ENCODE measurements at places on chromosomes 6 and 20.

- no peak for DNase-seq
Observed at GRCh38 chr20:7355051-7355450, 585.2 kb downstream of the HAO1 start.

GRCh38 chr6:43454696-43455530, 435 bp downstream of the DLK2 start:
- DNase-seq = peak; percentile 86

DNA sequence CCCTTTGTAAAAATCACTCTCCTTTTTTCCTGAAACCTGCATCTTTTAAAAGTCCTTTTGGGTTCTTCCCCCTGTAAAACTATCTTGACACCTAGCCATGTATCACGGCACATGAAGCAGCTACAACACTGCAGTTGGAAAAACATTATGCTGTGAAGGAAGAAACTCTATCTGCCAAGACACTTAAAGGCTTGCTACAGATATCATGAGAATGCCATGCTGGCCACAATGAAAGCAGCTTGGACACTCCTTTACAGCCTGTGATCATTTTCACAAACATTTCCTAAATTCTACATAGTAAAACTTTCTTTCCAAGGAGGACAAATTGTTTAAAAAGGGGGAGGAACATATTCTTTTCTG, 31.8 kb downstream of the CNKSR3 start:
- peak; percentile 56 for DNase-seq

GRCh38 chr20:19015351-19016139, 196.9 kb upstream of the SLC24A3 start:
- peak; percentile 77 for DNase-seq

- DNase-seq = no peak
Observed at GRCh38 chr20:48141660-48142515, 356.6 kb upstream of the SULF2 start.

DNA sequence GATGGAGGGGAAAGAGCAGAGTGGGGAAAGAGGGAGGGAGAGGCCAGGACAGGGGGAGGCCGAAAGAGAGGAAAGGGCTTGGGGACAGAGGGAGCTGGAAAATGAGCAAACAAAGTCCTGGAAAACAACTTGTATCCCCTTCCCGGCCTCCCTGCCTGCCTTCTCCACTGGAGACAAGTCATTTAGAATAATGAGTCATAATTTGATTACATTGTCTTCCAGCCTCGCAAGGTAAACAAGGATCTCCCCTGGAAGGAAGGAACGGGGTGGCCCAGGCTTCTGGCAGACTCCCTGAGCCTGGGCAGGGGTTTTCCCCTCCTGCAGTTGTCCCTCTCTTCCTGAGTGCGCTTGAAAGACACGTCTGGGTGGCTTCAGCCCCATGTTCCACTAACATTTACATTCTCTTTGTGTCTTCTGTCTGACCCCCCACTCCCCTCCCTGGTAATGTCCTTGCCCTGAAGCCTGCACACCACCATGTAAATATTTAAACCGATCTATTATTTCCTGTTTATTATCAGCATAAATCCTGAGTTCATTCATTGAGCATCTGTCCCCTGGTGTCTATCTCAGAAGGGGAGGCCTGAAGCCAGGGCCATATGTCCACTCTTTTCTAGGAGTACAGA, 12.1 kb upstream of the MRPS18A start:
- peak; percentile 65 for DNase-seq

GRCh38 chr6:92942549-92942948, 476.8 kb downstream of the EPHA7 start:
- no peak for DNase-seq

DNA sequence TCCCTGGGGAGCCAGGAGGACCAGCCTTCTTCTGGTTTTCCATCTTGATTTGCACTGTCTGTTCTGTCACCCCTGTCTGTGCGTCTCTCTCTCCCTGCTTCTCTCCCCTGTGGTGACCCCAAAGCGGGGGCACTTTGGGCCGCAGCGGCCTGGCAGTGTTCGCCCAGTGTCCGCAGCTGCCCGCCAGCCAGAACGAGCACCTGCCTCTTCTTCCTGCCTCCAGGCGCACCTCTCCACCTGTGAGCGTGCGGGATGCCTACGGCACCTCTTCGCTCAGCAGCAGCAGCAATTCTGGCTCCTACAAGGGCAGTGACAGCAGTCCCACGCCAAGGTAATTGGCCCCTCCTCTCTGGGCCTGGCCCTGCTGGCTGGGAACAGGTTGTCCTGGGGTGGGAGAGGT, 30.8 kb downstream of the SNPH start:
- no peak for DNase-seq

- DNase-seq = no peak
Observed at GRCh38 chr6:34036357-34037069, 109.4 kb downstream of the GRM4 start.

DNA sequence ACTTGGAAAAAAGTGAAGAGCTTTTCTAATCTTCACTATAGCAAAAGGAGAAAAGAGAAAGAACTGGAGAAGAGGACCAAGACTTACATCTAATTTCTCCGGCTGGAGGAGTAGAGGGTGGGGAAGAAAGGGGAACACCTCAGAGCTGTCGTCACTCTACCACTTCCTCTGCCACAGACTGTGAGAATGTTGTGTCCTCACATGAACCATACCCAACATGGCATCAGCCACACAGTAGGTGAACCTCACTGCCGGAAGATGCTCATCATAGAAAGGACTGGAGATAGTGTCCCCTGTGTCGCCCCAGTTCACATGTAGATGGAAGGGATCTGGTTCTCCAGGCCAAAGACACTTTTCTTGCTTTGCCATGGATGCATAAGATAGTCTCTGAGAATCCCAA, 604.4 kb upstream of the NOX3 start:
- DNase-seq = no peak

DNA sequence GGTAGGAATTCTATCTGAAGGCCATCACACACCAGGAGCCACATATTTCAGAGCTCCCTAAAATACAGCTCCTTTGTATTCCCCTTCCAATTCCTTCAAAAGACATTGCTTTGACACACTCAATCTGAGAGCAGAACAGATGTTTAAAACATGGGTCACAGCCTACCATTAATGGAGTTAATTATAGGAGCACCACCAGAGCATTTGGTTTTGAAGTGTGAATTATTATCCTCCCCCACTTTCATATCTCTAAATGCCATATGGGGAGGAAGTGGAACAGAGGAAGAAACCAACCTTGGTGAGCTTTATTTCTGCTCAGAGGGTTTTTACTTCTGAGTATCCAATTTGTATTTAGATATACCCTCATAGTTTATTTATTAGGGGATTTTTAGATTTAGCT, 50.7 kb upstream of the TNFRSF21 start:
- DNase-seq = no peak

- no peak for DNase-seq
Observed at GRCh38 chr6:12350644-12351170, 60.5 kb downstream of the EDN1 start.

DNA sequence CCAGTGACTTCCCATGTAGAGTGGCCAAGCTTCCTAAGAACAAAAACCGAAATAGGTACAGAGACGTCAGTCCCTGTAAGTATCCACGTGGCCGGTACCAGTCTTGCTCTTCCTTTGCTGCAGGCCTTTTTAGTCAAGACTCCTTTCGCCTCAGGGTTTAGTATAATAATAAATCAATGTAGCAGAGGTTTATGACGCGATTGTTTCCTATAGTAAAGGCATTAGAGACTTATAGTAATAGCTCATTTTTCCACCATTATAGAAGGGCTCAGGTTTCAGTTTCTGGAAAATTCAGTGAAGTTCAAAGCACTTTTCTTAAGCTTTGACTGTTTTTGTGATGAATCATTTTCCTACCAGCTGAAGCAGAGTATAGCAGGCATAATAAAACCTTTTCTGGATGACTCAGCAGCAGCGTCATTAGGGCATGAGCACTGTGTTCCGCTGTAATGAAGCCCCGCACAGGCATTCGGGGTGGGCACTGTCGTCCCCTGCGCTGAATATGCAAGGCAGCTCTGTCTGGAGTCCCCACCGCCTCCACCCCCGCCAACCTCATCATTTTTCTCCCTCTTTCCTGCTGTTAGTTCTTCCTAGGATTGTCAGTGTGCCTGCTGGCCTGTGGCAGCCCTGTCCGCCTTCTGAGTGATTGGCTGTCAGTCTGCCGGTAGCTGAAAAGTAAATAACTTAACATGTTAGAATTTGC, 51.3 kb downstream of the PTPN1 start:
- DNase-seq = no peak

DNA sequence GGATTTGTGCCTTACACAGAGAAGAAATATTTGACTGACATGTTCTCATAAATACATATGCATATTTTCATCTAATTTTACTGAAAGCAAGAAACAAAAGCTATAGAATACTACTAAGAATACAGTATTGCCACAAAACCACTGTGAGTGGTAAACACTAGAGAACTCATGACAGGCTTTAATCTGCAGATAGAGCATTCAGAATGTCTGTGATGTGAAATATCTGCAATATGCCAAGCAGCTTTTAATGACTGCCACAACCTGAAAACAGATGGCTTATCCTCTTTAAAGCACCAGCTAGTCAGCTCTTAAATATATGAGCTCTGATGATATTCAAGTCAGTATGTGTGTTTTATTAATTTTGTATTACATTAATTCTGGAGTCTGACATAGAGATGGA, 3.4 kb downstream of the NAPB start:
- DNase-seq = no peak

GRCh38 chr20:40676491-40677269, 12.4 kb downstream of the MAFB start:
- no peak for DNase-seq

DNA sequence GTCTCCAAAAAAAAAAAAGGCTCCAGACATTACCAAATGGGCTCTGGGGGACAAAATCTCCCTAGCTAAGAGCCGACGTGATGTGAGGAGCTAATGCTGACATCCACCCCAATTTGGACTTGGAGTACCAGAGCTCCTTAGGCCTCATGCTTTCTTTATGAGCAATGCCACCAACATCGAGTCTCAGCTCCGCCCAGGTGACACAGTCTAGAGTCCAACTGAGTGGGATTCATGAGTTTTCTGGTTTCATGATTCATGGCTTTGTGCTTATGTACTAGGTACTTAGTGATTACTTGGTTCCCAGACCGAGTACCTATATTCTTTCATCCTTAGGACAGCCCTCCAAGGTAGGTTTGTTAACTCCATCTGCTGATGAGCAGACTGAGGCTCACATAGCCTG, 4.4 kb downstream of the ANKRD60 start:
- DNase-seq = no peak

DNA sequence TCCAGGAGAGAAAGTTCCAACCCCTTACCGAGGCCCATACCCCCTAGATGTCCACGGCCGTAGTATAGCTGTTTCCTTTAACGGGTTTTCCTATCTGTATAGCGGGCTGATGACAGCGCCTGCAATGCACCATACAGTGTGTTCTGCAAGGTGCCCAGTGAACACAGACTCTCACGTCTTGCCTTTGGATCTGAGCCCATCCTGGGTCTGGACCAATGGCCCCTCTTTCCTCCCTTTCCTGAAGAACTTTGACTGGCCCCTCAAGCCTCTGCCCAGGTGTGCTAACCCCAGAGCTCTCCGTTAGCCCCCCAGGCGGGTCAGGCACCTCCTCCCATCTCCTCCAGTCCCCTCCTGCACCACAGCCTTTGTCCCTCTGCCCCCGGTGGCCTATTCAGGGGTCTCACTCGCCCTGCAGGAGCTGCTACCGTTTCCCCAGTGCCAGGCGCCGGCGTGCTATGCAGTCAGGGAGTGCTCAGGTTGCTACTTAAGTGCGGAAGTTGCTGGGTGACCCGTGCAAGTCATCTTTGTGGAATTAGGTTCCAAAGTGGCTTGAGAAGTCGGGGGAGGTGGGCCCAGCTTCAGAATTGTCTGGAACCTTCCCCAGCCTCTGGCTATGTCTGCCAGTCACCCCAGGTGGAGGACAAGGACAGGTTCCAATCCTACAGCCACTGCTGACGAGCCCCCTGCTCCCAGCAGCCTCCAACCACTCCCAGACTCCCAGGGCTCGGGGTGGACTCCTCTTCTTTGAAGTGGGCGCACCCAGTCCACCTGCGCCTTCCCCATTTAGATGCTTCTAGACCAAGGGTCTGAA, 35.0 kb upstream of the ZBP1 start:
- no peak for DNase-seq

DNA sequence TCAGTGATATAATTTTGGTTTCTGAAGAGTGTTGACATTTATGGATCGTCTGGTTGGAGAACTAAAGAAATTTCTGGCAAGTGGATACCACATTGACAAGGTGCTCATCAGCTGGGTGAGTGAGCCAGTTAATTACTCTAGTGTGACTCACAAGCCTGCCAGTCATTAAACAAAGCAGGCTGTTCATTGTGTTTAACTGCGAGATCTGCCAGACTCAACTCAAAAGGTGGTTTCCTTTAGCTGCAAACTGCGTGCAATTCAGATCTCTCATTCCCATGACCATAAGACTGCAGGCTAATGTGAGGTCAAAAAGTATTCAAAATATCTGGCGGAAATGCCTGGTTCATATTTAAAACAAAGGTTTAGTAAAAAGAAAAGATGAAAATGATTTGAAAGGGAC, 32.5 kb upstream of the IYD start:
- DNase-seq = no peak

DNA sequence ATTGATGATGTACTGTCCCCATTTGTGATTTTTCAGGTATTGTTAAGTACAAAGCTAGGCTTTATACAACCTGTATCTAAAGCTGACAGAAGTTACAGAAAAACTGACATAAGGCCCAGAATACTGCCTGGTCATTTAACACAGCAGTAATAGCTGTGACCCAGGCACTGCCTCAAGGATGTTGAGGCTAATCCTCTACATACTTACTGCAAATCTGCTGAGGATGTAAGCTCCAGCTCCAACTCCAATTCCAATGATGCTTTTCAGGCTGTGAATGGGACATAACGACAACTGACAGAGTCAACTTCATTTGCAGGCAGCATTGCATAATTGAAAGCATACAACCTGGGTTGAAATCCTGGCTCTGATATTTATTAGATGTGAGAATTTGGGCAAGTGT, 36.3 kb upstream of the SLA2 start:
- no peak for DNase-seq

- no peak for DNase-seq
Observed at GRCh38 chr6:5095236-5095635, 10.1 kb downstream of the PPP1R3G start.

- DNase-seq = no peak
Observed at GRCh38 chr20:58909585-58909984, 57.1 kb downstream of the GNAS start.

DNA sequence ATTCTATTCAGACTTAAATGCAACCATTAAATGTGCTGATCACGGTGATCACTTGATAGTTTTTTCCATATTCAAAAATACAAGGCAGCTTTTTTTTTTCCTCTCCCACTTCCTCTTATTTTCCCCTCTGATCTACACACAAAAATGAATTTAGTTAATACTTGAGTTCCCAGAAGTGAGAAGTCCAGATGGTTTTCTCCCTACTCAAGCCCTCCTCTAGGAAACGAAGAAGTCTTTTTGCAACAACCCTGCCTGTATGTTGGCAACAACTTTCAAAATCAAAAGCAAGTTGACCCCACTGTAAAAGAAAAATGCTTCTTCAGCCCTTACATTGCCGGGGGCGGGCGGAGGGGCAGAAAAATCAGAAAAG, 24.3 kb downstream of the ARHGAP18 start:
- no peak for DNase-seq

GRCh38 chr20:43220612-43221011, 30.9 kb upstream of the PTPRT start:
- DNase-seq = no peak

Measured in tongue (tissue), 3 donors.